ENCODE measurements at places on chromosomes 13 and 19.

GRCh38 chr19:58385891-58386575 is 1.0 kb upstream of the RPS5 start:
- DNase-seq = no peak

DNA sequence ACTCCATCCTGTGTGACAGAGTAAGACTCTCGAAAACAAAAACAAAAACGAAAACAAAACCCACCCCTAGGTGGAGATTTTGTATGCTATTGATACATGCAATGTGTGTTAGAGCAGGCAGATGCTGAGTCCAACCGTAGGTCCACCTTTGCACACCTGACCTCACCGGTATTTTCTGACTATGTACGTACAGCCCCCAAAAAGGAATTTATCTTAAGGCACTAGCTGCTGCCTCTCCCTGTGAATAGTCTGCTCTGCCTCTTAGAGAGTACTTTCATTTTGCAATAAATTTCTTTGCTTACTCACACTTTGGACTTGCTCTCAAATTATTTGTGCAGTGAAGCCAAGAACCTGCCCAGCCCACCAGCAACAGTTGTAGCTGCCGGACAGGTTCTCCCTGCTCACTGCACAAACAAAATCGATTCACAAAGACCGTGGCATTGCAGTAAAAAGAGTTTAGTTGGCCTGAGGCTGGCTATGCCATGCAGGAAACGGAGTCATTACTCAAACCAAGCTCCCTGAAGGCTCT is 8.2 kb upstream of the ZNF77 start:
- DNase-seq = peak; percentile 53

GRCh38 chr19:1468821-1469254 is 10.2 kb downstream of the C19orf25 start:
- DNase-seq = no peak

GRCh38 chr13:19169991-19170390 is 11.6 kb downstream of the TUBA3C start:
- DNase-seq = no peak

DNA sequence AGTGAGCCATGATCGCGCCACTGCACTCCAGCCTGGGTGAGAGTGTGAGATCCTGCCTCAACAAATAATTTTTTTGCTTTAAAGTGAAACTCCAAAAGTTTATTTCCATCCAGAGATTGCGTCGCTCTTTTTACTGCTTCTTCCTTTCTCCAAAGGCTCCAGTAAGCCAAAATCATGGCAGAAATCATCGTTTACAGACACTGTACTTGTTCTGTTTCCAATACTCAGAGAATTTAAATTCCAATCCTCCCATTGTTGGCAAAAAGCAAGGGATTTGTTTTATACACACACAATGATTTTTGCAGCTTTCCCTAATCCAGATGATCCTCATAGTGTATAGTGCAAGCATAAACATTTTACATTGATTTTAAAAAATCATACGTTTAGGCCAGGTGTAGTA is 15.3 kb downstream of the FBXO27 start:
- DNase-seq = no peak

DNA sequence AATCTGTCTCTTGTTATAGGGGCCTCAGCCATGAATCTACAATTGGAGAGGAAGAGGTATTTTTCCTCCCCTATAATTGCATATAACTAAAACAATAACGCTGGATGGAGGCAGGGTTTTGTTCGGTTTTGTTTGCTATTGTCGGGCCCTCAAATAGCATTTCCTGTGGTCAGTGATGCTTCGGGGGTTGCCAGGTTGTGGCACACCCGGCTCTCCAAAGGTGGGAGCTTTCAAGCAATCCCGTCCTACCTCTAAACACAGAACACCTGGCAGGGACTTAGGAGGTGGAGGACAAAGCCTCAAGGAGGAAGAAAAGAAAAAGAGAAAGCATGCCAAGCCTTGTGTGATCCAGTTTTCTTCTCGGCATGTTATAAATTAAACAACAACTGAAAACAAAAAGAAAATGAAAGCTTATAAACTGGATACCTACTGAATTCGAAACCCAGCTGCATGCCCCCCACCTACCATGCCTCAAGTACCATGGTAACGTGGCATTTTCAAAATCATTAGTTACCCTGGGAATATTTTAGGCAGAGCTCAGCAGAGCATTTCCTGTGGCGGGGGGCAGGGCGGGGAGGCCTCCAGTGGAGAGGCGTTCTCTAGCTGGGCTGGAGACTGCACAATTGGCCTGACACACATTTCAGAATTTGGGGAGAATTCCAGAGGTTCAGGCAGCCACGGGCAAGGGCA is 213.8 kb downstream of the DCLK1 start:
- no peak for DNase-seq

DNA sequence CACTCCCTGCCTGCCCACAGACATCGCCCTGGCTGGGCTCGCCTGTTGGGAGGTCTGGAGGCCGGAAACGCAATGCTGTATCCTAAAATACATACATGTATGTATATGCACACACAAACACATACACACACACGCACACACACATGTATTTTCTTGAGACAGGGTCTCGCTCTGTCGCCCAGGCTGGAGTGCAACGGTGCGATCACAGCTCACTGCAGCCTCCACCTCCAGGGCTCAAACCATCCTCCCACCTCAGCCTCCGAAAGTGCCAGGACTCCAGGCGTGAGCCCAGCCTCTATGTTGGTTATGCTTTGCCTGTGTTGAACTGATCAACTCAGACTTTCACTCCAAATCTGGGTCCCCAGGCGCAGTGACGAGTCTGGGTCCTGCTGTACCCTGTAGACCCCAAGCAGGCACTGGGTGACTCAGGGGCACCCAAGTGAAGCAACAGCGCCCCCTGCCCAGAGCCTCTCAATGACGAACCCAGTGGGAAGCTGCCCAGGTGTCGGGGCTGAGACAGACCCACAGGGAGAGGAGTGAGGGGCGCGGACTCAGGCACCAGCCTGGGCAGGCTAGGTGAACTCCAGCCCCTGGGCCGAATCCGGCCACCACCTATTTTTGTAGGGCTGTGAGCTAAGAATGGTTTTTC is 27.4 kb upstream of the CACTIN start:
- no peak for DNase-seq

DNA sequence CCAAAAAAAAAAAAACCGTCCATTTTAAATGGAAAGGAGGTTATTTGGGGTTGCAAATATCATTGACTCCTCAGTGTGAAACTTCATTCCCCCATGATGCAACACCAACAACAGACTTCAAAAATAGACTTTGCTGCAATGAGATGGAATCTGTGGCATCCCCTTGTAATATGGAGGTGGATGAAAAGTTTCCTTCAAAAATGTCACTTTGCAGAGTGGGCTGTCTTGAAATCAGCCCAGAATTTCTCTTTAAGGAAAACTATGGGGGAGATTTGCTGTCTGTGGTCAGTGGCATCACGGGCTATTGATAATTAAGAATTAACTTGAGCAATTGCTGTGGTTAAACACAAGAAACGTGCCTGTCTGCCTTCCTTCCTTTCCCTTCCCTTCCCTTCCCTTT is 1.5 kb downstream of the GPR18 start:
- DNase-seq = no peak

DNA sequence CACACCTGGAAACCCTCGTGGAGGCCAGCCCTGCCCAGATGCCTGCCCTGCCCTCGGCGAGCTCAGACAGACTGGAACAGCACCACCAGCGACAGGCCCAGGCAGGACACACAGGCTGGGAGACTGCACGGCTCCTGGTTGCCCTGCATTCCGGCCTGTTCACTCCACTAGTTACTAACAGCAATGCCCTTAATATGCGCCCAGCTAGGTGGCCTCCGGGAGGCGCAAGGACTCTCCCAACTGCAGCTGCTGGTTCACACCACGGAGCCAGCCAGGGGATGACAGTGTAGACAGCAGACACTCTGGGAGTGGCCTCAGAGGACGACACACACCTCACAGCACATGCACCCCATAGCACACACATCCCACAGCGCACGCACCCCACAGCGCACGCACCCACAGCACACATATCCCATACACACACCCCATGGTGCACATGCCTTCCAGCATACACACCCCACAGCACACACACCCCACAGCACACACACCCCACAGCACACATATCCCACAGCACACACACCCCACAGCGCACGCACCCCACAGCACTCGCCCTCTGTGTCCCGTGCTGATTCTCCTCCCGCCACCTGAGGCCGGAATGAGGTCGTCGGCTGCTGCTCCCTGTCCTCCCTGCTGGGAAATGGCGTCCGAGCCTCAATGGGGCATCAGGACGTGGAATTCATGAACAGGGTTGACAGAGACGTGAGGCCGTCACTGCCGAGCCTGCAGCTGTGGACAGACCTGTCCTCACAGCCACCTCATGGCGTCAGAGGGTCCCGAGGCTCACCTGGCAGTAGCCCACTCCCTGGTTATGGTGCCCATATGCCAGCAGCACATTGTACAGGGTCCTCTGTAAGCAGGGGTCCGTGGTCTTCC is 13.6 kb downstream of the GRTP1 start:
- DNase-seq = no peak

DNA sequence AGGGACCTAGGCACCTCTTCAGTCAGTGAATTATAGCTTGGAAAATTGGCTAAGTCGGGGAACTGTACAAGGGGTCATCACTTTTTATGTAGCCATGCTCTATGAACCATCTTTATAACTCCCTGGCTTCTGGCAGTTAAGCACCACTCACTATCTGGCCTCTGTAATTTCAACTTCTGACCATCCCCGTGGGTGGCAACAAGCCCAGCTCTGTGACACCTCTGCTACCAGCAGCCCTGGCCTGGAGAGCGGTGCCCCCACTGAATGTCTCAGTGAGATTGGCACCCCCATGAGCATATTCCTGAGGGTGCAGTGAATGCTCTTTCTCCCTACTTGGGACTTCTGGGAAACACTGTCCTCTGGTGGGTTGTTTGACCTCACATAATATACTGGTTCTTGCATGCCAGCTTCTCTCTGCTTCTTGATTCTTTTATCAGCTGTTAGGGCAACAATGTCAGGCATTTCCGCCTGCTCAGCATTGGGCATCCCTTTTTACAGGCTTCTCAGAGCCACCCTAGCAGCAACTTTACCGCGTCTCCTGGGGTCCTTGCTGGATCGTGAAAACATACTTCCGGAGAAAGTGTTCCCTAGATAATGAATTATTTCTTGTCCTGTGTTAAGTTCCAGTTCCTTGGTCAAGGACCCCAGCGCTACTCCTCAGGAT is 10.4 kb downstream of the KL start:
- DNase-seq = no peak

DNA sequence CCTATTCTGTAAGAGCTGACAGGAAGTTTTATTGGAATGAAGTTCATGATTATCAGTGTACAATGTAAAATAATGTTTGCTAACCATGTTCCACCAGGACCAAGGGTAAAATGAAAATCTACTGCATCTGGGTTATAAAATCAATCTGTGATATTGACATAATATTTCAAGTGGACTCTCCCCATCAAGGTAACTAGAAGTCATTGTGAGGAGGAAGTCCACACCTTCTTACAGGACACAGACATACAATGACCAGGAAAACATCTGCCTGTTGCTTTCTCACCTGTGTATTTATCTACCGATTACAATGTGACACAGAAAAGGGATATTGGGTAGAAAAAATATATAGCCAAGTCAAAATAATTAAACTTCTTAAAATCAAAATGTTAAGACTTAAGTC is 140.7 kb upstream of the RFC3 start:
- DNase-seq = no peak

DNA sequence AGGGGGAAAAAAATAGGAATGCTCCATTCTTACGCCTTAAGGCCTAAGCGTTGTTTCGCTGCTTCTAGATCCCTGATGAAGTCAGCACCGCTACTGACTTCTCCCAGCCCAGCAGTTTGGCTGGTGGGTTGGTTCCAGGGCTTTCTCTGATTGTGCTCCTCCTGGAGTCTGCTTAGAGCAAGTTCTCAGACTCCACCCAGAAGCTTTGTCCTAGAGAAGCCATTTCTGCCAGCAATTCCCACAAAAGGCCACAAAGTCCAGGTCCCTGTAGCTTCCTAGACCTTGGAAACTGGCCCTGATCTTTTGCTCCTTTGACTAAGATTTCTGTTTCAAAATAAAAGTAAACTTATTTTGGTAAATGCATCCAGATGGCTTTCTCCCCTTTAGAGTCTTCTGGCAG is 65.4 kb downstream of the KCTD12 start:
- no peak for DNase-seq

GRCh38 chr19:33444562-33445441 is 71.3 kb downstream of the CEBPG start:
- no peak for DNase-seq

GRCh38 chr19:39224910-39225309 is 19.9 kb downstream of the IFNL3 start:
- no peak for DNase-seq

DNA sequence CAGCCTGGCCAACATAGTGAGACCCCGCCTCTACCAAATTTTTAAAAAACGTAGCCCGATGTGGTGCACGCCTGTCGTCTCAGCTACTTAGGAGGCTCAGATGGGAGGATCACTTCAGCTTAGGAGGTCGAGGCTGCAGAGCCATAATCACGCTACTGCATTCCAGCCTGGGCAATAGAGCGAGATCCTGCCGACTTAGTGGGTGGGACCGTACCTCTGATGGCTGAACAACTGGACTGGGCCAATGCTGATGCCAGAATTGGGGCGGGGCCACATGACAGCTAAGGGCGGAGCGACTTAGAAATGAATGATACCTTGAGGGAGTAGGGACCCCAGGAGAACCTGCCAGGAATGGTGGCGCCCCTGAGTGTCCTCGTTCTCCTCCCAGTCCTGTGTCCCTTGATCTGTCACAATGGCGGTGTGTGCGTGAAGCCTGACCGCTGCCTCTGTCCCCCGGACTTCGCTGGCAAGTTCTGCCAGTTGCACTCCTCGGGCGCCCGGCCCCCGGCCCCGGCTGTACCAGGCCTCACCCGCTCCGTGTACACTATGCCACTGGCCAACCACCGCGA is 3.6 kb downstream of the LTBP4 start:
- no peak for DNase-seq

- DNase-seq = no peak
These were observed 99.6 kb upstream of the MBNL2 start for GRCh38 chr13:97122381-97122996.

- no peak for DNase-seq
These were observed 108.8 kb downstream of the SIPA1L3 start for GRCh38 chr19:38015761-38016160.

DNA sequence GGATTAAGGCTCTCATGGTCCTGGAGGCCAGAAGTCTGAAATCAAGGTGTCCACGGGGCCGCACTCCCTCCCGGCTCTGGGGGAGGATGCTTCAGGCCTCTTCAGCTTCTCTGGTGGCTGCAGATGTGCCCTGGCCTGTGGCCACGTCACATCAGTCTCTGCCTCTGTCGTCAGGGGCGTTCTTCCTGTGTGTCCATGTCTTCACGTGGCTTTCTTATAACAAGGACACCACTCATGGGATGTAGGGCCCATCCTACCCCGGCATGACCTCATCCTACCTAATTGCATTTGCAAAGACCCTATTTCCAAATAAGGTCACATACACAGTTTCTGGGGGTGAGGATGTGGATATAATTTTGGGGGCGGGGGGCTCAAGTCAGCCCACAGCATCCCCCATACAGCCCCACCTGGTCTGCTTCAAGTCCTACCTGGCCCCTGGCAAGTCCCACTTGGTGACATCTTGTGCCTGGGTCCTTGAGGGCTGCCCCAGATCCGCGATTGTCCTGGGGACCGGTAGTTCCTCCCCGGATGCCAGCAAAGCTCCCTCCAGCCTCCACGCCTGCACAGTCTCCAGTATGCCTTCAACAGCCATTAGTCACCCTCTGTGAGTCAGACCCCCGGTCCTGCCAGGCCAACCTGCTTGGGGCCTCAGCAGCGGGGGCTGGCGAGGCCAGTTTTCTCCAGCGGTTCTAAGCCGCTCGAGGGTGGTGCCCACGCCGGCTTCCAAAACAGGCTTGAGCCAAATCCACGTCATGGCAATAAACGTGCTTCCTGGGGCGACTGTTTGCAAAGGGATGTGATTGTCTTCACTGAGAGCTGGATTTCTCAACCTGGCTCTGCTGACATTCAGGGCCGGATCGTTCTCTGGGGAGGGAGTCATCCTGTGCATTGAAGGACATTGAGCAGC is 32.2 kb downstream of the MYO9B start:
- DNase-seq = no peak
